ENCODE measurements at places on chromosomes 1 and 21.

- DNase-seq, result no peak
Measured at GRCh38 chr21:27122686-27123085, 155.8 kb upstream of the ADAMTS5 start.

DNA sequence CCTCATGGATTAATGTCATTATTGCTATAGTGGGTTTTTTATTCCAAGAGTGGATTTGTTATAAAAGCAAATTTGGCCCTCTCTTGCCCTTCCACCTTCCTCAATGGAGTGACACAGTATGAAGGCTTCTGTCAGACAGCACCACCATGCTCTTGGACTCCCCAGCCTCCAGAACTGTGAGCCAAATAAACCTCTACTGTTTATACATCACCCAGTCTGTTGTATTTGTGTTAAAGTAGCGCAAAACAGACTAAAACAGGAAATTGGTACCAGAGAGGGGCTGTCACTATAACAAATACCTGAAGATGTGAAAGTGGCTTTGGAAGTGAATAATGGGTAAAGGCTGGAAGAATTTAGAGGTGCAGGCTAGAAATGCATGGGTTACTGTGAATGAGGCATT lies 38.0 kb upstream of the DMRTB1 start:
- no peak for DNase-seq

DNA sequence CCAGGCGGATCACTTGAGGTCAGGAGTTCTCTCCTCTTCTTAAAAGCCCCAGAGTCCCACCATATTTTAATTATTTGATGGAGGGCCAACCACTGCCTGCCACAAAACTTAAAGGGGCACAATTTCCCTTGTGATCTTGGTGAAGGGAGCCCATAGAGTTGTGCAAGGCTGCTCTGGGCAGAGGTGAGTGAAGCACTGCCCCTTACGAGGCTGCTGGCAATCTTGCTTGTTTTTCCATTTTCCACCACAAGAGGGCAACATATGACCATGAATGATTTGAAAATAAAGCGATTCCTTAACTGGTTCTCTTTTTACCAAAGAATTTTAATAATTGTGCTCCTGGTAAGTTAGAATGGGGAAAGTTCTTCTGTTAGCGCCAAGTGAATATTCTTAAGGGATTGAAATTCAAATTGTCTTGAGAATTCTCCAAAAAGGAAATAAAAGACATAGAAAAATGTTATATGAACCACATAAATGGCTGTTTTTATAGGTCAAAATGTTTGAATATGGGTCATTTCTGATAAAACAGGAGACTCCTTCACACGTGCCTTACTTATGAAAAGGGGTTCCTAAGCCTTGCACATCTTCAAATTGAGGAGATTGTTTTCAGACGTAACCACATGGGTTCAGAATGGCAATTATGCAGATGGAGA lies 22.7 kb downstream of the PGM1 start:
- no peak for DNase-seq

- no peak for DNase-seq
Measured at GRCh38 chr1:91660708-91661107, 160.1 kb downstream of the CDC7 start.

DNA sequence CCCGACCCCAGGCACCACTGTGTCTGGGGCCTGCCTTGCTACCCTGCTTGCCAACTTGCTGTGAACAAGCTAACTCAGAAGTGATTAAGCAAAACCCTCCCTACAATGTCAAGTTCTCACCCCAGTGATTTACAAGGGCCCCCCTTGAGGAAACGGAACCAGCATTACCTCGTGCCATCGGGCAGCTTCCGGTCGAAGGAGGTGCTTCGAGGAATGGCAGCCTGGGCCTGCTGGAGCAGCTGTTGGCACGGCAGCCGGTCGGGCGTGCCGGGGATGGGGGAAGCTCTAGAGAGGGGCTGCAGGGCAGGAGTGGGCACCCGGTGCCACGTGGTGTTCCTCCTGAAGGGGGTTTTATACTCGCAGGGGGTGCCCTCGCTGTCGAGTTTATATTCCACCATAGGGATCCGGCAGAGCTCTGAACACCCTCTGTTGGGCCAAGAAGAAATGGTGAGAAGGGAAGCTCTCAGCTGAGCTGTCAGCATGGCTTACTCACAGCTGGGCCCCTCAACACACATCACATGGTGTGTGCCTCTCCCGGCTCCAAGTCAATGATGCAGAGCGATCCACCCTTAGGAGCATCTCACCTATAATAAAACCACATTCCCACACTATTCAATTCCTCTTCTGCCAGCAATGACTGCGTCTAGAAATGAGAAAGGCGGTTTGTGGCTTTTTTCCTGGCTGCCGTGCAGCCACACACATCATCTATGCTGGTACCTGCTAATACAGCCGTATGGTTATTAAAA lies 184.4 kb downstream of the SIPA1L2 start:
- no peak for DNase-seq

DNA sequence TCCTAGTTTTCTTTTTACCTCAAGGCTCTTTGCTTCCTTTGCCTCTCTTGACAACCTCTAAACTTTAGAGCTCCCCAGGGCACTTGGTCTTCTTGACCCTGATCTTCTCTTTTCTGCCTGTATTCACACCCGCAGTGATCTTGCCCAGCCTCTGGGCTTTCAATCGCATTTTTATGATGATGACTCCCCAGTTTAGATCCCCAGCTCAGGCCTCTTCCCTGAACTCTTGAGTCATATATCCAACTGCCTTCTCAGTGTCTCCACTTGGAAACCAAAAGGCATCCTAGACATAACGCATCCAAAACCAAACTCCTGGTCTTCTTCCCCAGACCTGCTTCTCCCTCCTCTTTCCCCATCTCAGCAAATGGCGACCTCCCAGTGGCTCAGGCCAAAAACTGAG lies 6.5 kb downstream of the STUM start:
- no peak for DNase-seq

DNA sequence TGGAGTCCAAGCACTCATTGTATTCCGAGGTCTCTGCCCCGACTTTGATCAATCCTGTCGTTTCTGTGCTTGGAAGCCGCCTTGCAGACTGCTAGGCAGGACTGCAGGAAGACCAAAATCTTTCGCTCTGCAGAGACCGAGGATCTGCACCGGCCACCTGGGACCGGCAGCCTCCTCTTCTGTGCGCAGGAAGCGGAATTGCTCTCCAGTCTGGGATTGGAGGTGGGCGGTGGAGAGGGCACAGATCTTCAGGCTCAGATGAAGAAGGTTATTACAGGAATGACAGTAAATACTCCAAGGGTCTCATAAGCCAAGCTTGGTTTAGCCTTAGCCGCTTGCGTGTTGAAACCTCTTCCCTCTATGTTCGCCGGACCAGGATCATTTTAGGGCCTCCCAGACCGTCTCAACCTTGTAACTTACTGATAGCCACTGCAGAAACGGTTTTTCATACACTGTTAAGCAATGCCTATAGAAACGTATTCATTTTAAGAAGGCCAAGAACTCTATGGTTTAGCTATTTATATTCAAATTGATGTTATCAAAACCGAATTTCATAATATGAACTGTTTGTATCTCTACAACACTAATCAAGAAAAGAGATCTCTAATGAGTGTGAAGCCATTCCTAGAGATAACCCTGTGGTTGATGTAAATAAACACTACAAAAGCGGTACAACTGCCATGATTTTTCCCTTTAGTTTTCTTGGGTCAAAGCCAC lies 1.1 kb downstream of the MIA3 start:
- DNase-seq, result no peak

DNA sequence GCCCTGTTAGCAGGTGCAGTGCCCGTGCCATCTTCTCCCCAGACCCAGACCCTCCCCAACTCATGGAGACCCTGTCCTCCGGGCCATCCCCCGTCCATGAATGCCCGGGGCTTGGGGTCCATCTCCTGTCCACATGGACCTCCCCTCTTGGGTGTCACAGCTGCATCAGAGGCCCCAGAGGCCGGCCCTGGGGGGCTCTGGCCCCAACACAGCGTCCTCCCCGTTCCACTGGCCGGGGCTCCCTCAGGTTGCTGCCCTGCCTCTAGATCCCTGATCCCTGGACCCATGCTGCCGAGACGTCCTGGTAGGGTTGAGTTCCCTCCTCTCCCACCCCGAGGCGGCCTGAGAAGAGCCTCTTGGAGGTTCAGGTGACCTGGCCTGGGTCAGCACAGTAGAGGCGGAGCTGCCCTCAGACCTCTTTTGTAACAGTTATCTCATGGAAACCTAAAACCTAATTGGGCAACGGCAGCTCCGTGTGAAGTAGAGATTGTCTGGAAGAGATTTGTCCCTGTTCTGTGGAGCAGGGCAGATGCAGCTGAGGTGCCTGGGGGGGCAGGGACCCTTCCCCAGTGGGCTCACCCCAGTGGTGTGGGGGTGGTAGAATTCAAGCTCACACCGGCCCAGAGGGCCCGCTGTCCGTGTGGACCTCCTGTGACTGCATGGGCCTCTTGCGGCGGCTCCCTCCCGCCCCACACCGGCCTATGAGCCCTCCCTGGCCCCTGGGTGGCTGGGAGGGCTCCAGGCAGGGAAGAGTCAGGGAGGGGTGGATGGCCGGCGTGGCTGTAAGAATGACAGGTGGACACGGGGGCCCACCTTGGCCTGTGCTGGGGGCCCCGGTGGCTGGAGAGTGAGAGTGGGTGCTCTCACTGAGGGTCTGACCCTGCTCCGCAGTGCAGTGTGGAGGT lies 56.1 kb downstream of the SKI start:
- DNase-seq, result no peak

DNA sequence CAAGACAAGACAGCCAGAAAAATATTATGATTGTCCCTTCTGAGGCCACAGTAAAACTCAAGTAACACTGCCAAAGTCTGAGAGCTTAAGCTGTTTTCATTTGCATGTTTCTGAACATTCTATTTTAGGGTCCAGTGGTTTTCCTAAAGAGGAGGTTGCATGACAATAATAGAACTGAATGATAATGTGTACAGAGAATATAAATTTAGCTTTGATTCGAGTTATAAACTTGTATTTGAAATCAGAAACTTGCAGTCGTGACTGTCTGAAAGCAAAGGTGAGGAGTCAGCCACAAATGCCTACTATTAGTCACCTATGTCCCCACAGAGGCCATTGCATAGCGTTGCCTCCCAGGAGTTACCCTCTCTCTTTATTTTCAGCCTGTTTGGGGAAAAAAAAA lies 363.1 kb upstream of the ADGRL2 start:
- DNase-seq, result no peak

DNA sequence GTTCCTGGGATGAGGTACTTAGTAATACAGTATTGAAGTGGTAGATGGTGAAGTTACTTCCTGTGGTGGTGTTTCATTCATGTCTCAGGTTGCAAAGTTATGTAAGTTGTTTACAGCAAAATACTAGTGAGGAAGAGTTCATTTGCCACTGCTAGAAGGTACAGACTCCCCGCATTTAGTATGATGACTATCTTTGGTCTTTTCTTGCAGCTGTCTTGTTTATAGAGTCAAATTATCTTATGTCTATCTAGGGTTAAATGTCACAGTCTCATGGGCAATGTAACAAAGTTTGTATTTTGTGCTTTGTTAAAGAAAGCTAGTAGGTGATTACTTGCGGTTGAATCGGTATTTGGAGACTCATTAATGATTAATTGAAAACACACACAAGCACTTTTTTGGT lies 50.2 kb downstream of the LRRC8D start:
- no peak for DNase-seq

DNA sequence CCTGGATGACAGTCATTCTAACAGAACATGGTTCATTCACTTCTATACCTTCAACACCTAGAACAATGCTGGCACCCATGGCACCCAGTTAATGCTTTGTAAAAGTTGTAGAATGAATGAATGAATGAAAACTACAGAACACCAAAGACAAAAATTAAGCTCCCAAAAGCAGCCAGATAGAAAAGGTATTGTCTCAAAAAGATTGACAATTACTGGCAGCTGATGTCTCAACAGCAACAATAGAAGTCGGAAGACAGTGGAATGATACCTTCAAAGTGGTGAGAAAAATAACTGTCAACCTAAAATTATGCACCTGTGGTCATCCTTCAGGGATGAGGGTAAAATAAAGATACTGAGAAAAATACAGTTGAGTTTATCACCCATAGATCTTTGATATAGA lies 4.9 kb upstream of the C1orf167 start:
- DNase-seq, result no peak

DNA sequence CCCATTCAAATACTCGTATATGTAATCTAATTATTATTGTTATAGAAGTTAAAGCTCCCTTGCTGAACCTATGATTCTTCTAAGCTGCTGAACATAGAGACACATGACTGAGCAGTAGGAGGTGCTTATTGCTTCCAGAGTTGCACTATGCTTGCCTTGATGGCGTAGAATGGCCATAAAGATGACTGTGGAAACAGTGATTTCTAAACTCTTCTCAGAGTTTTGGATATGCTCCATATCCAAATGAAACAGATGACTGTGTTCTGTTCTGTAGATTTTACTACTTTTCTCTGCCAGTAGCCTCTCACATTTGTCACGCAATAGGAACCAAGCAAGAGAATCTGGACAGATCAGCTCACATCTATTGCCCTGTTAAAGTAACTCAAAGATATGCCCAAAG lies 88.1 kb upstream of the CACYBP start:
- DNase-seq, result no peak

DNA sequence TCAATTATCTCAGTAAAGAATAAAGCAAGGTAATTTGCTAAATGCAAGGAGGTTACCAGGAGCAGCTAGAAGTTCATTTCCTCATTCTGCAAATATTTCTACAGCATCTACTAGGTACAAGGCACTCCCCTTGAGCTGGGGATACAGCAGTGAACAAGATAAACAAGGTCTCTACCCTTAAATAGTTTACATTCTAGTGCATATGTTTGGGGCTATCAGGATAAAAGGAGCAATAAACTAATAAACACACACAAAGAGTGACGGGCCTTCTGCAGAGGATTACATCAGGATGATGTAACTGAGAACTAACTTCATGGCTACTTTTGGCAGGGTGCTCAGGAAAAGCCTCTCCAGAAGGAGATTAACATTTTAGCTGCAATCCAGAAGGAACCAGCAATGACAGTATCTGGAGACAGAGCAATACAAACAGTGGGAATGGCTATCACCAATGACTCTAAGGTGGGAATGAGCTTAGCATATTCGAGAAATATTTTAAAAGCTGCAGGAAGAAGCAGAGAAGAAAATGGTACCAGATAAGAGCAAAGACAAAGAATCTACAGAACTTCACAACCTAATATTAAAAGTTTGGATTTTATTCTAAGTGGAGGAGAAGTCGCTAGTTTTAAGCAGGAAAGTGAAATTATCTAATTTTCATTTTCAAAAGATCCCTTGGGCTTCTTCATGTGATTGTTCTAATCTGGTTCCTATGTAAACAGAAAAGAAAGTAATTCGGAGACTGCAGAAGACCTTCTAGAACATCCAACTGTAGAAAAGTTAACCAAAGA lies 25.8 kb downstream of the TP53BP2 start:
- no peak for DNase-seq

DNA sequence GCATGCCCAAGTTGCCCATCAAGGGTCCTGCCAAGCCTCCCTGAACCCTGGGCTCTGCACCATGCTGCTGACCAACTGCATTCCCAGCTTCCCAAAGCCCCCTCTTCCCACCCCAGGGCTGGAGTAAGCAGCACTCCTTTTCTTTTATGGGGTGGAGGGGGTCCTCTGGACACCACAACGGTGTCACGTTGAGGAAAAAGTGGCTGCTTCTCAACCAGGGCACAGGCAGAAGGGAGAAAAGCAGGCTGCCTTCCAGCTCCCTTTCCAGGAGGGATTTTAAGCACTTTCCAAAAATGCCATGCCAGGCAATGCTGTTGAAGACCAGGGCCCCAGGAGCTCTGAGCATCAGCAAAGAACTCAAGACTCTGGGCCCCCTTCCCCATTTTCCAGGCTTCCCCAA lies 691 bp downstream of the RIMS3 start:
- DNase-seq, result no peak

GRCh38 chr1:17890815-17891191 lies 135.7 kb downstream of the ACTL8 start:
- DNase-seq, result no peak
